ENCODE measurements at places on chromosomes 4 and X.

DNA sequence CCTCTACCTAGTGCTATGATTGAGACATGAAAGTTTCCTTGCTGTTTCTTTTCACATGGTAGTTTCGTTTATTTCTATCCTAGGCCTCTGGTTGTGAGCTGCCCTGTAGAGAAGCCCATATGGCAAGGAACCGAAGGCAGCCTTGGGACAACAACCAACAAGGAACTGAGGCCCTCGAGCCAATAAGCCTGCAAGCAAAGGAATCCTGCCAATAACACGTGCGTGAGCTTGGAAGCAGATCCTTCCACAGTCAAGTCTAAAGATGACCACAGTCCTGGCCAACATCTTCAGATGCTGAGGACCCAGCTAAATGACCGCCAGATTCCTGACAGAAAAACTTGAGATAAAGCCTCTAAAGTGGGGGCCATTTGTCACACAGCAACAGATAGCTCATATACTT, 100.4 kb upstream of the FAM9B start:
- peak; percentile 46 for DNase-seq

DNA sequence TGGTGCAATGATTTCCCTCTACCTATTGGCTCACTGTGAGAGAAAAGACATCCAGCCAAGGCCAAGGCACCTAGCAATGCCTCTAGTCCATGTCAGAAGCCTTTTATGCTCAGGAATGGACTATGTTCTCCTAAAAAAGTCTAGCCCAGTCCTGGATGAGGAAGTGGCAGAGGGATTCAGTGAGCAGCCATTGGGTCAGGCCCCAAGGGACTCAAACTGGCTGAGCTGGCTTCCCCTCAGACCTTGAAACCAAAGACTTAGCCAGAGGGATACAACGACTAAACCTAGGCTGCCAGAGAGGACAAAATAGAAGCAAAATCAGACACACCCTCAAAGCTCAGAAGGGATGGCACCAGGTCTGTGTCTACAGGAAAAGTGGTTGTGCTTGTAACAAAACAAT, 49.1 kb downstream of the ARHGEF9 start:
- DNase-seq, result no peak

DNA sequence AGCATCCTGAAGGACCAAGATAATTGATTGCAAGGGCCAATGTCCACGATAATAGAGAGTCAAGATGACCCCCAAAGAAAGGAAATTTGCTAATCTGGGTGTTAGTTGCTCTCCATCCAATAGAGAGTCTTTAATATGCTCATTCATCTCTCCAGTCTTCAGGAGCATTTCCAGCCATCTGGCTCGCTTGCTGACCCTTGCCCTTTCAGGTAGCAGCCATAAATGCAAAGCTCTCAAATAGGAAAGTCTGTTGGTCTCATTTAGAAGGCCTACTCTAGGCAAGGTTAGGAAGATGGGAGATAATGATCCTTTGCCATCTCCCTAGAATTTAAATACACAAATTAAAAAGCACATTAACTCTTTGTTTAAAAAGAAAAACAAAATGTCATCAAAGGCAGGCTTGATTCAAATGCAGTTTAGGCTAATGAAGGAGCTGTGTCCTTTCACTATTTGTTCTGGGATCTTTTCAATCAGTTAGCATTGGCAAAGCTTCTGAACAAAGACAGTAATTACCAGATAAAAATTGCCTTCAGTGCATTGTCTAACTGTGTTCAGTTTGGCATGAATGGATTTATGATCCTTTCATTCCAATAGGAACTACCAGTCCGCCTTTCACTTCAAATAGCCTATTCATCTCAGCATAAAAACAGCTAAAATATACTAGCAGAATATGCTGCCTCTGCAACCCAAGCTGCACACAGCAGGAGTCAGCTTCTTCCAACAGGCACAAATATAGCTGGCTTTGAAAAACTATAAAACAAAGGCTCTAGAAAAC, 49.6 kb upstream of the ATXN3L start:
- no peak for DNase-seq

DNA sequence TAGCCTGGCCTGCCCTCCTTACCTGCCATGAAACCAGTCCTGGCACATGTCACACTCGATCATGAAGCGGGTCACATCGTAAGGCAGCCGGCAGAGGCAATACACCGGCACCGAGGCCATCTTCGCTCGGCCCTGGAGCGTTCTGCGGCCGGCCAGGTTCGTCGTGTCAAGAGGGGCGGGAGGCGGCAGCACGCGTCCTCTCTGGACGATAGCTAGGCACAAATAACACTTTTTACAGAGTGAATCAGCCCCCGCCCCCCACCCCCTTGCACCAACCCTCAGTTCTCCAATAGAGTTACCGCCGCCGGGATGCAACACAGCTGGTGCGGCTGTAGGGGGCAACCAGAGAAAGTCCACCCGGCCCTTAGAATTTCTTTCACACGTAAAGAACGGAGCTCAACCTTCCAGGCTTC, 1.7 kb downstream of the PHF8 start:
- DNase-seq, result peak; percentile 45

- no peak for DNase-seq
Observed at GRCh38 chr4:7805533-7806337, 133.9 kb downstream of the AFAP1 start.

DNA sequence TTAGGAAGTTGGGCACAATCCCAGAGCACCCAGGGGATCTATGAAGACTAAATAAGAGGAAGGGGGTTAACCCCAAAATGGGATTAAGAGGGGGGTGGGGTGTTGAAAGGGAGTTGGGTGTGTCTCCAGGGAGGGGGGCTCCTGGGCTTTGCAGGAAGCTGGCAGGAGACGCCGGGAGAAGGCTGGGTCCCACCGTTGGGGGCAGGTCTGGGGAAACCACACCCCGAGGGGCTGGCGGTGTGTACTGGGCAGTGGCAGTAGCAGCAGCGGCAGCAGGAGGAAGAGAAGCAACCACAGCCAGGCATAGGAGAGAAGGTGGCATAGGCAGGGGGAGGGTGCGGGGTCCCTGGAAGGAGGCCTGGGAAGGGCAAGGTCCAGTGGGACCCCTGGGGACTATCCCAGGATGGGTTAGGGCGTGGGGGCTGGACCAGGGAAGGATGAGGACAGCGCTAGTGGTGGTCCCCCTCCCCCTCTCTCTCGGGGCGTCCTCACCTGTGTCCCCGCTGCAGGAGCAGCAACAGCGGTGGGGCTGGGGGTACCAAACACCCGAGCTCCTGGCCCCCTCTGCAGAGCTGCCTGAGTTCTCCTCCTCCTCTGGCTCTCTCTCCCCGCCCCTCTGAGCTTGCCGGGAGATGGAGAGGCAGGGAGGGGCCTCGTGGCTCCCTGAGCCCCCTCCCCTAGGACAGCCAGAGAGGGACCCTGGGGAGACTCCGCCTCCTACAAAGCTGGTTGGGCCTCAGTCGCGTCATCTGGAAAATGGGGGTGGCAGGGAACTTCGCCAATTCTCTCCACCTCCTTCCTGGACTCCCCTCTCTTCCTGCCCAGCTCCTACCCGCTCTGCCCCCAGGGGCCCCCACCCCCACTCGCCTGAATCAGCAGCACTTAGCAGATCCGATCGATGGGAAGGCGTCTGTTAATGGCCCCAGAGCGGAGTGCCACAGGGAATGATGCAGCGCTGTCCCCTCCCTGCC, at the start of gene KCND1:
Gene KCND1 (minus strand): TSS at position 596 of the 971 bp plus-strand sequence. CDS start 1,573 bp downstream, outside the sequence.
- peak; percentile 46 for DNase-seq

GRCh38 chr4:2332201-2332975, 70.5 kb upstream of the MXD4 start:
- no peak for DNase-seq

- no peak for DNase-seq
Observed at GRCh38 chrX:28550331-28550872, 36.8 kb upstream of the IL1RAPL1 start.

GRCh38 chr4:33160126-33160525, 2440.0 kb downstream of the PCDH7 start:
- DNase-seq, result no peak

- no peak for DNase-seq
Observed at GRCh38 chr4:152283801-152284470, 252.0 kb downstream of the FBXW7 start.

DNA sequence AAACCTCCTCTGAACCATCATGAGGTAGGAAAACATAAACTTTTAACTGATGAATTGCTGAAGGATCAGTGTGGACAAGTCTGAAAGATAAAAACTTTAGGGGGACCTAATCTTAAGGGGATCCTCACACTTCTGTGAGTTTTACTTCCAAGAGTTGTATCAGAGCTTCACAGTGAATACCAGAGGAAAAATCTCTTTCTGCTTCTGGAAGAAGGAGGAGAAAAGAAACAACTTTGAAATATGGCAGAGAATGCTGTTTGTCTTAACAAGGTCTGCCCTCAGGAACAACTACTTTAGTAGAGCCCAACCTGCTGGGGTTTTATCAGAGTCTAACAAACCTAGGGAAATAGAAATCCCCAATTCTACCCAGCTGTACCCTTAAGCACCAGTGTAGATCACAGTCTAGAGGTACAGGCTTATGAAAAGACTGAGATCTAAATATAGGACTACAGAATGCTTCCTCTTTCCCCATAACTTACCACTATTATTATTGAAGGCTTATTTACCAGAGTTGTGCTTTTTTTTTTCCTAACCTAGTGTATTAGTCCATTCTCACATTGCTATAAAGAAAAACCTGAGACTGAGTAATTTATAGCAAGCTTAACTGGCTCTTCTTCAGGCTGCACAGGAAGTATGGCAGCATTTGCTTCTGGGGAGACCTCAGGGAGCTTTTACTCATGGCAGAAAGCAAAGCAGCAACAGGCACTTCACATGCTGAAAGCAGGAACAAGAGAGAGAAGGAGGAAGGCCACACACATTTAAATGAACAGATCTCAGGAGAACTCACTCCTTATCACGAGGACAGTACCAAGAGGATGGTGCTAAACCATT, 167.9 kb downstream of the CAMK2D start:
- DNase-seq, result no peak

DNA sequence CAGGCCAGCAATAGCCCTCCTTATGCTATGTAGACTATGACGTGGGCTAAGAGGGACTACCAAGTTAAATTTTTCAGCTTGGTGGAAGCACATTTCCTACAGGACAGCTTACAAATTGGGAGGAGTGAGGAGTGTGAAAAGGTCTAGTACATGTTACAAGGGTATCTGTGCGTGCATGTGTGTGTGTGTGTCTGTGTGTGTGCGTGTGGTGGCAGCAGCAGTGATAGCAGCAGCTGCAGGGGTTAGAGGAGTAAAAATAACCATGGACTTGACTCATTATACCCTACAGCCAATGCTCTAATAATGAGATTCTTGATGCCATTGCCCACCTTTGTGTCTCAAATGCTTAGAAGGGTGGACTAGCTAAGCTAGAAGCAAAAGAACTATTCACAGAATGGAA, 88.6 kb downstream of the SLC9A7 start:
- DNase-seq, result no peak

GRCh38 chr4:108774809-108775530, 12.1 kb upstream of the ETNPPL start:
- DNase-seq, result no peak

- DNase-seq, result no peak
Observed at GRCh38 chrX:37677243-37677642, 8.3 kb upstream of the XK start.

DNA sequence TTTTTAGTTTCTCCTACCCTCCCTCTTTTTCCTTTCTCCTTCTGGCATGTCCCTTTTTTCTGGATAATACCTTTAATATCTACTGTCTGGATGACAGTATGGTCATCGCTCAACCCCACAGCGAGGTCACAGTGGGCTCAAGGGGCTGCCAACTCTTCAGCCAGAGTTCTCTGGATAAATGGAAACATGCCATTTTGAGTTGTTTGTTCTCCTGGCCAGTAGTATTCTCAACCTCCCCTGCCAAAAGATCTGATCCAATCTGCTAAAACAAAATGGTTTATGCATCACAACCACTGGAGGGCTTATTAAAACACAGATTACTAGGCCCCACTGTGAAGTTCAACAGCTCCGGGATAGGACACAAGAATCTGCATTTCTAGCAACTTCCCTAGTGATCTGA, 5.0 kb upstream of the LAMP2 start:
- no peak for DNase-seq

- DNase-seq, result no peak
Observed at GRCh38 chrX:1853916-1854315, 239.1 kb downstream of the ASMT start.

DNA sequence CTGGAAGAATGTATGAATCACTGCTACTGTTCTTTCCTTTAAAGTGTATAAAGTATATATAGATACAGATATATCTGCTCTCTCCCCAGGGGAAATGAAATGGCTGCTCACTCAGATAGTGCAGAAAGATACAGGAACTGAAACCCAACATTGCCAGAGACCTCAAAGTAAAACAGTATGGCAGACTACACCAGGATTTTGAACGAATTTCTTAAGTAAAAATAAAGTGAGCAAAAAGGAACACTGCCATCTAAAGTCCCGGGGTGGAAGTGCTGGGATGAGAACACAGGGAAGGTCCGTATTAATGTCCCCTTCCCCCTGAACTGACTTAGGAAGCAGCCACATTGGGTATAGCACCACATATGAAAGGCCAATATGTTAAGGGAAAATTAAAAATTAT, 93.4 kb downstream of the TMA16 start:
- no peak for DNase-seq

DNA sequence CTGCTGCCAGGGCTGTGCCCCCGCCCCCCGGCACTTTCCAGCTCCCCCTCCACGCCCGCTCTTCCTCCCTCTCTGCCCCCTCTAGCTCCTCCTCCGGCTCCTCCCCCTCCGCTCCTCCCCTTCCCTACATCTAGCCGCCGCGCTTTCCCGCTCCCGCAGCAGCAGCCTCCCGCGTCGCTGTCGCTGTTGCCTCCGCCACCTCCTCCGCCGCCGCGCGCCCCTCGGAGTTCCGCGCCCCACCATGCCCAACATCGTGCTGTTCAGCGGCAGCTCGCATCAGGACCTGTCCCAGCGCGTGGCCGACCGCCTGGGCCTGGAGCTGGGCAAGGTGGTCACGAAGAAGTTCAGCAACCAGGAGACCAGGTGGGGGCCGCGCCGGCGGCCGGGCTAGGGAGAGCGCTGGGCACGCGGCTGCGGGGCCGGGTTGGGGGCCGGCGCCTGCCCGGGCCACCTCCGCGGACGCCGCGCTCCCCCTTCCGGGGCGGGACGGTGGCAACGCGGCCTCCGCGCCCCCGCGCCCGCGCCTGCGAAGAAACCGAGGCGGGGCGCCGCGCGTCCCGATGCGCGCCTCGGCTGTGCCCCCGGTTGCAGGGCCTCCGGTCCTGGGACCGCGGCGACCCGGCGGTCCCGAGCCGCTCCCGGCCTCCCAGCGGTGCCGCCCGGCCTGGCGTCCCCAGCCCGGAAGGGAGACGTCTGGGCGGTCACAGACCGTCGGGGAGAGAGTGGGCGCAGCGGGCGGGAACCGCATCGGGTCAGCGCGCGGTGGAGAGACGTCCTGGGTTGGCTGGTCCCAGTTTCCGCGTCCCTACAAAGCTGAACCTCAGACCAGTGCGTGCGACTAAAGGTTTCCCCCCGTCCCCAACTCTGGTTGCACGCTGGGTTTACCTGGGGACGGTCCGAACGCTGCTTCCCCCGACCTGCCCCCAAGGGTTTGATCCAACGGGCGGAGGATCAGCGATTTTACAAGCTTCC, at the start of gene PRPS2:
Gene PRPS2 (plus strand): TSS at position 156 of the 972 bp plus-strand sequence. CDS start 86 bp downstream, at position 242.
- peak; percentile 71 for DNase-seq

GRCh38 chrX:109264878-109265277, 217.0 kb downstream of the GUCY2F start:
- no peak for DNase-seq

DNA sequence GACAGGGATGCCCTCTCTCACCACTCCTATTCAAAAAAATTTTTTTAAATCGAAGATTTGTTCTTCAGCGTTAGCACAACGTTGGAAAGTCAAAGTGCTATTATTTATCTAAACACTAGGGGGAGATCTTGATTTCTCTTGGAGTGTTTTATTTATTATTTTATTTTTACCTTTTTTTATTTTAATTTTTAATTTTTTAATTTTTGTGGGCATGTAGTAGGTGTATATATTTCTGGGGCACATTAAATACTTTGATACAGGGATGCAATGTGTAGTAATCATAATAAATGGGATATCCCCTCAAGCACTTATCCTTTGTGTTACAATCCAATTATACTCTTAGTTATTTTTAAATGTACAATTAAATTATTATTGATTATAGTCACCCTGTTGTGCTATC, 37.4 kb upstream of the SLC10A4 start:
- DNase-seq, result no peak
